ENCODE measurements at places on chromosomes 7 and 10.

- no peak for DNase-seq
Observed at GRCh38 chr10:100717166-100717565, 28.2 kb upstream of the PAX2 start.

GRCh38 chr10:8416192-8416701 is 361.8 kb downstream of the GATA3 start:
- DNase-seq: peak; percentile 23

GRCh38 chr10:104337985-104338735 is at the start of gene ITPRIP:
Gene ITPRIP (minus strand): TSS chr10:104338465. CDS start chr10:104316051, 22,414 bp downstream.
- DNase-seq: peak; percentile 78

- DNase-seq: peak; percentile 9
Observed at GRCh38 chr10:80924063-80924952, 386.6 kb downstream of the SH2D4B start.

DNA sequence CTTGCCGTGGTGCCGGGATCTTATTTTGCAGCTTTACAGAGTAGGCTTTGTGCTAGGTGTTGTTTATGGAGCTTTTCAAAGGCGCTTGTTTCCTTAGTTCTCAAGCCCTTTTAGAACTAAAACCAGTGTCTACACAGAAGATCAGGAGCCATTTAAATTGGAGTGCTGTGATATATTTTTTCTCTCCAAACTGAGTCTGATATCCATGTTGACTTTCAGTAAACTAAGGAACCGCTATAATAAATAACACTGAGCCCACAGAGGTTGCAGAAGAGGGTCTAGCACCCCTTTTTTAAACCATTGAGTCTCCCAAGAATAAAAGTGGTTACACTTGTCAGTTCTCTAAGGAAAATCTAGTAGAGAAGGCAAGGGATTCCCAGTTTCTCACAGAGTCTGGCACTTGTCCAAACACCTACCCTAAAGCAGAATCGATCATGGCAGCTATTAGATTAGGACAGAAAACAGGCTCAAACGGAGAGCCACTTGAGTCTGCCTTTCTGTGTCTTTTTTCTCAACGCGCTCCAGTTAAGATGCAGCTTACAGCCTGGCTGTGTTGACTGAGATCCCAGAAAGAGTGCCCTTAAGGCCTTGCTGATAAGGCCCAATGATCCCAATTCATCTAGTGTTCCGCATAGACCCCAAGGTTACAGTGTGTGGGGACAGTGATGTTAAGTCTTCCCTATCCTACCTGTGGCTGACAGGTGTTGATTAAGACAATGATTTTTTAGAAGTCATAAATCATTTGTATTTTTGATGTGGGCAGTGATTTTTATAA is 804 bp downstream of the TMEM106B start:
- DNase-seq: no peak

Measured in CD4-positive, alpha-beta T cell treated with Interleukin-6 for 4 hours (primary cell).